ENCODE measurements at places on chromosomes 16 and 17.

GRCh38 chr16:58027916-58028455, 2.4 kb downstream of the MMP15 start:
- no peak for DNase-seq

DNA sequence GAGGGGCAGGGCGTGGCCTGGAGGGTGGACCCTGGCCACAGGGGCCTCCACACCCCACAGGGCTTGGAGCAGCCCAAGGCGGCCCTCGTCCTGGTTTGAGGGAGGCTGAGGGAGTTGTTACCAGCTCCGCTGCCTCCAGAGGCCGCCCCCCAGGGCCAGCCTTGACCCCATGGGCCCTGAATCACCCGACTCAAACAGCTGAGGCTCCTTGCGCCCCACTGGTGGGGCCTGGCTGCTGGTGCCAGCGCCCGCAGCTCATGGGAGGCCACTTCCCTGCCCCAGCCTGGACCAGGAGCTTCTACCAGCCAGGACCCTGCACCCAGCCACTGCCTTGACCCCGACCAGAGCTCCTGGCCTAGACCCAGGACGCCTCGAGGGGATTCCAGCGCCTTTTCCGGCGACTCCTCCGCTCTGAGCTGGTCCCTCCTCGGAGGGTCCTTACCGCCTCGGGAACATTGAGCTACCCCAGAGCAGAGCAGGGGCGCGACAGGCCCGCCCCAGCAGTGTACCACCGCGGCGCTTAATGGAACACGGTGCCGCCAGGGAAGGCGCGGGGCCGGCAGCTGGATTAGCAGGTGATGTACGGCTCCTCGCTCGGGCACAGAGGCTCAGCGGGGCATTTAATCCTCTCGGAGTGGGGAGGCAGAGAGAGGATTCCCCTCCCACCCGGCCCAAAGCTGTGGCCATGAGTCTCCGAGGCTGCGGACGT, 37.2 kb downstream of the GSE1 start:
- no peak for DNase-seq

DNA sequence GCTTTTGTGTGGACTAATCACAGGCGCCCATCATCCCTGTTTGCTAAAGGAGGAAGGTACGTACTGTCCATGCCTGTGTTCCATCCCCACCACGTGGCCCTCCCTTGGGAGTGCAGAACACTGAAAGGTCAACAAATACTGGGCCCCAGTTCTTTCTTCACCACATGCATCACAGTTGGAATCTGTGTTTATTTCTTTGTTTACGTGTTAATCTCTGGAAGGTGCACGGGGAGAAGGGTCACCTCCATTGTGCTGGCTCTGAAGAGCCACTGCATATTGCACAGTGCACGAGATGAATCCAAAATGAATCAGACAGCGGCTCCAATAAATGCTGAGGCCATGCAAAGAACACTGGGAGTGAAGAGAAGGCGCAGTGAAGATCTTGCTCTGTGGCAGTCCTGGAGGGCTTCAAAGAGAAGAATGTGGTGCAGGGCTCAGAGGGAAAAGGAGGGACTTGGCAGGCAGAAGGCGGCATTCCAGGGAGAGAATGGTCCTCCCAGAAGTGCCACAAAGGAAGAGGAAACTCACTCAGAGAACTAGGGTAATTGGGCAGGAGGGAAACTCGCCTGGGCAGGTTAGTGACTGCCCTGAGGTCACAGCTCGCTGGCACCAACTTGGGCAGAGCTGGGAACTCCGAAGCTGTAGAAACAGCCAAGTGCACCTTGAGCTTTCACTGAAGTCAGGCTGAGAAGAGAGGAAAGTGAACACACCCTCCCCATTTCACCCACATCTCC, 3.7 kb downstream of the RPH3AL start:
- no peak for DNase-seq

- no peak for DNase-seq
These were observed 258.8 kb upstream of the CDH5 start for GRCh38 chr16:66107661-66108060.

DNA sequence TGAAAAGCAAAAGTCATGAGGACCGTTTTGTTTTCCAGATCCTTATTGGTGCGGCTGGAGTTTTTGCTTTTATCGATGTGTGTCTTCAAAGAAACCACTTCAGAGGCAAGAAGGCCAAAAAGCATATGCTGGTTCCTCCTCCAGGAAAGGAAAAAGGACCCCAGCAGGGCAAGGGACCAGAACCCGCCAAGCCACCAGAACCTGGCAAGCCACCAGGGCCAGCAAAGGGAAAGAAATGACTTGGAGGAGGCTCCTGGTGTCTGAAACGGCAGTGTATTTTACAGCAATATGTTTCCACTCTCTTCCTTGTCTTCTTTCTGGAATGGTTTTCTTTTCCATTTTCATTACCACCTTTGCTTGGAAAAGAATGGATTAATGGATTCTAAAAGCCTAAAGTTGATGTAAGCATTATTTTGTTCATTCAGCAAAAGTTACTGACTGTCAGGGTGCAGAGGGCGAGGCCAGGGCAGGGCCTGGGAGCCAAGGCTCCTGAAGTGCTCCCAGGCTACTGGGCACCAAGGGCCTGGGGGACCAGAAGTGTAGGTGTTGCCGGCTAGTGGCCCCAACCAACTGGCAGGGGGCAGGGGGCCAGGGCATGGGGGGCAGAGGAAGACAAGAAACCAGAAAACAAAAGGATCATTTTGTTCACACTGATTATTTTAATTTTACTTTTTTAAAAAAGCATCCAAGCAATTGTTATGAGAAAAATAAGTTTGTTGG, 8.8 kb downstream of the CMTM2 start:
- no peak for DNase-seq

DNA sequence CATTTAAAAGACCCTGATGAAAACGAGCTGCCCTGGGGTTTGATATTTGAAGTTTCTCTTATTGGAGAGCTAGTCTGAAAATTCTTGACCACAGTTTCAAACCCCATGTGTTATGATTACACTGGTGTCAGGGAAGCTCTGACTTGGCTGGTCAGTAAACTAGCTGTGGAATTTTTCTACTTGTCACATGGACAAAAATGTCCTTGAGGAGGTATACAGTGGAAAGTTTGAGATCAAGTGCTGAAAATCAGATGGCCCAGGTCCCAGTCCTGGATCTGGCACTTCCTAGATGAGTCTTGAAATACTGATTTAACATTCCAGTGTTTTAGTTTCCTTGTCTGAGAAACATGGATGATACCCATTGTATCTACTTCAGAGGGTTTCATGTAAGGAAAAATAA, 30.7 kb upstream of the SOX9 start:
- DNase-seq = no peak

GRCh38 chr16:50268352-50268751, 2.0 kb downstream of the ADCY7 start:
- DNase-seq = no peak

GRCh38 chr16:47063011-47063724, 80.6 kb downstream of the NETO2 start:
- no peak for DNase-seq

DNA sequence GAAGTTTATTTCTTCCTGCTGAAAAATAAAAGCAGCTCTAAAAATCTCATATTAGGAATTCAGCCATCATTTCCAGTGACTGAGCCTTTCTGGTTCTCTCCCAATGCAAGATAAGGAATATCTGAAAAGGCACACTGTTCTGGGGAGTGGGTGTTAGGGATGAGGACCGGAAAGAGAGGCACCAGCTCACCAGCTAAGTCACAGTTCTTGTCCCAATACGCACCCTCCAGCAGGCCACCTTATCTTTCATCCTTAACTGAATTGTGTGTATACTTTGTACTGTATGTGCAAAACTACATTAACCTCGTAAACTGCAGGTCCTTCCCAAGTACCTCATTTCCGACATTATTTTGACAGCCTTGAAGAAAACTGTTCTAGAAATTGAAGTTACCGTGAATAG, 11.0 kb downstream of the AMFR start:
- DNase-seq = no peak

DNA sequence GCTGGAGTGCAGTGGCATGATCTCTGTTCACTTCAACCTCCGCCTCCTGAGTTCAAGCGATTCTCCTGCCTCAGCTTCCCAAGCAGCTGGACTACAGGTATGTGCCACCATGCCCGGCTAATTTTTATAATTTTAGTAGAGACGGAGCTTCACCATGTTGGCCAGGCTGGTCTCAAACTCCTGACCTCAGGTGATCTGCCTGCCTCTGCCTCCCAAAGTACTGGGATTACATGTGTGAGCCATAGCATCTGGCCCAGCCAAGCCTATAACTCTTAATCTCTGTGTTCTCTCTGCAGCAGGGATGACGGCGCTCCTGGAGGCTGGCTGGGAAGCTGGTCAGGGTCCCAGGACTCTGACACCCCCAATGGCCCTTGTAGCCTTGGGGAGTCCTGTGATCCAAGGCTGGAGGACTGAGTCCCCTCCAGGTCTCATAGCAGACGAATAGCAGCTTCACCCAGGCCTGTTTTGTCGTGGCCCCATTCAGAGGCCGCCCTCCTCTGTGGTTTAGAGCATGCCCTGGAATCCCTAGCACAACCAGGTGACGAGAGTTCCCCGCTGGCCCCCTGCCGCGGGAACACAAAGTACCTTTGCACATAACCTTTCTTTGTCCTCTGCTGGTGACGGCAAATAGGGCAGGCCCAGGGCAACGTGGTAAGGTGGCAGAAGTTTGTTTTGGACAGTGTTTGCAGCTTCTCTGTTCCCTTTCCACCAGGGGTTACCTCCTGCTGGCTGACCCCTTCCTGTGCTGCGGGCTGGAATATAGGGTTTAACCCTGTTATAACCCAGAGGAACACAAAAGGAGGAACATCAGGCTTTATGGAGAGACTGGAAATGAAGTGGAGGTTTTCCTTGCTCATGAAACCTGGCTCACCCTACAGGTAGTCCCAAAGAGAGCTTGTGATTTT, 43.0 kb upstream of the TOB1 start:
- no peak for DNase-seq

DNA sequence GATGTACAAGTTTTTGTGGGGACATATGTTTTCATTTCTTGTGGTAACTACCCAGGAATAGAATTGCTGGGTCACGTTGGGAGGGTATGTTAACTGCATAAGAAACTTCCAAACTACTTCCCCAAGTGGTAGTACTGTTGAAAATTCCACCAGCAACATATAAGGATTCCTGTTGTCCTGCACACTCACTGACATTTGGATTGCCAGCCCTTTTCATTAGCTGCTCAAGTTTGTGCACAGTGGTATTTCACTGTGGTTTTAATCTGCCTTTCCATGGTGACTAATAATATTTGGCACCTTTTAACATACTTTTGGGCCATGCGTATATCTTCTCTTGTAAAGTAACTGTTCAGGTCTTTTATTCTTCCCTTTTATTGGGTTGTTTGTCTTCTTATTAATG, 103.3 kb downstream of the GNAO1 start:
- DNase-seq = no peak

GRCh38 chr16:75085556-75085955, 31.0 kb downstream of the LDHD start:
- no peak for DNase-seq

DNA sequence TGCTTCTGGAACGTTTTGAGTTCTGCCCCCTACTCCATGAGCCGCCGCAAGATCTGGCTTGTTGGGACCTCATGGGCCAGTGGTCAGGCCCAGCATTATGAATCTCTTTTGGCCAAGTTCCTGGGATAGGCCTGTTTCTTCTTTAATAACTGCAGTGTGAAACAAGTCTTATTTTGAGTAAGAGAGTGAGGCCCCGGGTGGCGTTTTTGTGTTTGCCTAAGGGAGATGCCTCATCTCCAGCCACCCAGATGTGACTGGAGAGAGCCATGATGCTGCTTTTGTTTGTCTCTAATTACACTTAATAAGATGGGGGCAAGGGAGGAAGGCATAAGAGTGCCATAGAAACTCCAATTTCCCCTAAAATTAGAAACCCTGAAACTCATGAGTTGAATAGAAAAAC, 39.8 kb downstream of the KSR1 start:
- no peak for DNase-seq

DNA sequence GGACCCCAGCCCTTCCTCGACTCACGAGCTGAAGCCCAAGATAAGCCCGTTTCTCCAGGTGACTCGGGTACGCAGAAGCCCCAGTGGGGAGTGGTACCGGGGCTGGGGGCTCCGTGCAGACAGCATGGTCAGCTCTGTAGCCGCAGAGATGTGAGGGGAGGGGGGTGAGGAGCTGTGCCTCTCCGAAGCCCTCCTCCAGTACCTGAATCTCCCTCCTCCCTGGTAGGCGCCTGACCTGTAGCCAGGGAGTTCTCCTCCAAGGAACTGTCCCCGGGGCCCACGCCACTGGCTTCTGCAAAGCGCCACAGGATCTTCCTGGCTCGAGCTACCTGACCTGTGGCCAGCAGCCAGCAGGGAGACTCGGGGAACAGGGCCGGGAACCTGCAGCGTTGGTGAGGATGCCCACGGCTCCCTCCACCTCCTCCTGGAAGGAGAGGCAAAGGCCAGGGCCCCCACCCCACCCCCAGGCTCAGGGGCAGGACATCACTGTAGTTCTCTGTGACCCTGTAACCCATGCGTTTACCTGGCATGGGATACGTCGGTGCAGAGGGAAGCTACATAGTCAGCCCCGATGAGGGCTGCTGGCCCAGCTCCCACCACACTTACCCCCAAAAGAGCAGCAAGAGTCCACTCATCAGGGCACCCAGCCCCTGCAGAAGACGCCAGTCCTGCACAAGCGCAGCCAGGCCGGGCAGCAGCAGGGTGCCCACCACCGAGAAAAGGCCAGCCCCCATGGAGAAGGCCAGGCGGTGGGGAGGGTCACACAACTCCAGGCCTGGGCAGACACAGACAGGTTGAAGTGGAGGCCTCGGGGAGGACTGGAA, 1.7 kb downstream of the SLC22A31 start:
- DNase-seq = no peak

- no peak for DNase-seq
These were observed 16.5 kb upstream of the ZFHX3 start for GRCh38 chr16:73064212-73064993.

DNA sequence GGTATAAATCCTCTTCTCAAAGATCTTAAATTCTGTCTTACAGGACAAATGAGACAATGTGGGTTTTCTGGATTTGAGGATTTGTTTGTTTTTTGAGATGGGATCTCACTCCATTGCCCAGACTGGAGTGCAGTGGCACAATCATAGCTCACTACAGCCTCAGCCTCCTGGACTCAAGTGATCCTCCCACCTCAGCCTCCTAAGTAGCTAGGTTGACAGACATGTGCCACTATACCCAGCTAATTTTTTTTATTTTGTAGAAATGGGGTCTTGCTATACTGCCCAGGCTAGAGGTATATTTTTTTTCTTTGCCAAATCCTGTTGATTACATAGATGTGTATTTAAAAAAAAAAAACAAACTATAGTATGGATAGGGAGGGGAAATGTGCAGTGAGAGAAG, 31.8 kb upstream of the SDR42E2 start:
- no peak for DNase-seq

GRCh38 chr16:84483882-84484565, 20.4 kb downstream of the MEAK7 start:
- DNase-seq = no peak

GRCh38 chr17:48191362-48191761, 83.8 kb downstream of the SNX11 start:
- DNase-seq = no peak

DNA sequence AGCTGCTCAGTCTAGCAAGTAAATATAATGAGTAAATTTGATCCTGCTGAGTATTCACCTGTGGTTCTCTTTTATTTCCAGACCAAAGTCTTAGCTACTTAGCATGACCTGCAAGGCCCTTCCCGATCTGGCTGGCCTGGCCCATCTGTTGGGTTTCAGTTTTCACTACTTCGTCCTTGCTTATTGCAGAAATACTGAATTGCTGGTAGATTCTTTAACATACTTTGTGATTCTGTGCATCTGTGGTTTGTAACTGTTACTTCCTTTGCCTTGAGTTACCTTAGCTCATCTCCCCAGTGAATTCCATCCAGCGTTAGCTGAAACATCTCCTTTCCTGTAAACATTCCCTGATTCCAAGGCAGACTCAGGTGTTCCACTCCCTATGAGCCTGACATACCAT, 131.1 kb downstream of the PHKB start:
- no peak for DNase-seq

Data from activated naive CD8-positive, alpha-beta T cell treated with anti-CD3 and anti-CD28 coated beads, Interleukin-2, amount 50 U/mL, for 16 hours (primary cell).